ENCODE measurements at places on chromosomes 11 and 22.

DNA sequence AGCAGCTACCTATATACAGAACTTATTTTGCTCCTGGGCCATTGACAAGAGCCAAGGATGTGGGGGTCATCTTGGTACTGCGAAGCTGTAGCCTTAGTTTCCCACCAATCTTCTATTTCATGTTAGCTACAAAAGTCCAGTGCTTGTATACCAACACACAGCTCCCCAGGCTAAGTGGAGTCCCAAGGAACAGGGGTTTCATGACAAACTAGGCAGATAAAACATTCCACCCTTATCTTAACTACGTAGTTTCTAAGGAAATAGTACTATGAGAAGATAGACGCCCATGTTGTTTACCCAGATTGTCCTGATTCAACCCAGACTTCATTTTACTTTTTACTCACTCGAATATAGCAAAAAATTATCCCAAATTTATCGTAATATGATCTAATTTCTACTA is 218.5 kb downstream of the DYNC2H1 start:
- no peaks in the 10 kb centered on the region for H3K36me3 ChIP-seq
- H3K4me1 ChIP-seq, result no peaks in the 10 kb centered on the region
- no peak for DNase-seq
- H3K27ac ChIP-seq, result no peak overlapping the region
- no peaks in the 10 kb centered on the region for H3K27me3 ChIP-seq

DNA sequence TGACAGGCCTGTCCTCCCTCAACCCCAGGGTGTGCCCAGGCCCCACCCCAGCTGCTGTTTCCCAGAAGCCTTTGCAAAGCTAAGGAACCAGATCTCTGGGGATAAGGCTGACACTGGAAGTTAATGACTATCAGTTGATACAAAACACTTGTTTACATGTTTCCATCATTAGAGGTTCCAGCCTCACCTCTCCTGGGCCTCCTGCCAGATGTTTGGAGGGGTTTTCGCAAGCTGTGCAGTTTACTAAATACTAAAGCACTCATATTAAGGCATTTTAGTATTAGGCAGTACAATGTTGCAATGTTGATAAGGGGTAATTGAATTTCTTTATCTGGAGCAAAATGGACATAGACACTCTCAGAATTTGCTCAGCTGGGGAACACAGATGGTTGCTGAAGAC is 218.7 kb downstream of the INSC start:
- no peak overlapping the region for H3K27ac ChIP-seq
- H3K4me1 ChIP-seq, result no peaks in the 10 kb centered on the region
- no peaks in the 10 kb centered on the region for H3K36me3 ChIP-seq
- no peak for DNase-seq
- no peak overlapping the region for H3K4me3 ChIP-seq

- H3K4me1 ChIP-seq, result peaks cover 6% of the 10 kb centered on the region
- DNase-seq, result no peak
- H3K36me3 ChIP-seq, result no peaks in the 10 kb centered on the region
- no peaks in the 10 kb centered on the region for H3K27me3 ChIP-seq
- no peak overlapping the region for H3K4me3 ChIP-seq
Observed at GRCh38 chr11:17401316-17401715, 12.9 kb upstream of the KCNJ11 start.

DNA sequence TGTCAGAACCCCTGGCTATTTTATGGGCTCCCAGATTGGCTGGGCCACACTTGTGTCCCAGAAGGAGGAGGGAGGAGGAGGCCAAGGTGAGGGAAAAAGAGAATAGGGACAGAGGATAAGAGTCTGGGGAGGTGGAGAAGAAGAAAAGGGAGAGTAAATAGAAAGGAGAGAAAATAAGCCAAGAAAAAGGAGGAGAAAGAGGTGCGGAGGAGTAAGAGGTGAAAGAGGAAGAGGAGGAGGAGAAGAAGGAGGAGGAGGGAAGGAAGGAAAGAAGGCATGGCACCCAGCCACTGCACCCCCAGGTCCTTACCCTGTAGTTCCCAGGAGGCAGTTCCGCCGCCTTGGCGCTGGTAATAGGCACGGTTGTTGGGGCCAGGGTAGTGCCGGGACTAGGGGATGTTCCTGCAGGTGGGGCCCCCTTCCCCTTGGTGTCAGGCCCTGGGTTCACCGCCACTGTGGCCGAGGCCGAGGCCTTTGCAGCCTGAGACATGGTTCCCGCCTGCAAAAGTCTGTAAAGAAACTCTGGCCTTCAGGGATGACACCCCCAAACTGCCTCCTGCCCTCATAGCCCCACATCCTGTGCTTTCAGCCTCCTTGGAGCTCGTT is 1.9 kb downstream of the CRYBB1 start:
- no peak for DNase-seq
- no peaks in the 10 kb centered on the region for H3K36me3 ChIP-seq
- H3K27ac ChIP-seq, result no peak overlapping the region

Measured in upper lobe of right lung (tissue), 1 donor.